Esophagus squamous epithelium (tissue), 5 donors: ENCODE measurements at places on chromosomes 7 and 10. TPM values are rescaled to one million over a fixed set of nuclear protein-coding genes. Genes with fewer than 3 reads are reported as not detected.

GRCh38 chr7:129591868-129592267 is 19.7 kb upstream of the NRF1 start:
- no peaks in the 10 kb centered on the region for H3K4me1 ChIP-seq
- no peak overlapping the region for H3K4me3 ChIP-seq
- no peak overlapping the region for H3K27ac ChIP-seq
- no peak for DNase-seq

GRCh38 chr7:30028216-30028748 is at the start of gene PLEKHA8:
Gene PLEKHA8, plus strand, starts transcription at chr7:30028412. Its CDS starts 351 bp downstream, at chr7:30028763.
- H3K4me1 ChIP-seq = peaks cover 25% of the 10 kb centered on the region
- peak within 1 kb of the TSS; percentile 92 for H3K27ac ChIP-seq
- H3K27me3 ChIP-seq = no peaks in the 10 kb centered on the region
- DNase-seq = peak; percentile 55
- H3K36me3 ChIP-seq = no peaks in the 10 kb centered on the region

DNA sequence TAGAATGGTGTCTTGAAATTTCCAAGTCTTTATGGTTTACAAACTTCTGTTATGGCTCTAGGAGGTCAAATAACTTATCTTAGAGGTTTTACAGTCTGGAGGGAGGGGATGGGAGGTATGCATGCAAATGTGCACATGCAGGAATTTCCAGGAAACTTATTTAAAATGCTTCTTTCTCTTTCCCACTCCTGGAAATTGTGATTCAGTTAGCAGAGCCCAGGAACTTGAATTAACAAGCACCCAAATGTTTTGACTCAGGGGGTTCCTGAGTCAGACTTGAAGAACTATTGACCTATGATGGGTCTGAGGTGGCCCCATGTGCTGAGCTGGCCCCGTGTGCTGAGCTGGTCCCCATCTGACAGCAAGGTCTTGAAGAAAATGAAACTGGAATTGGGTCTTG is 669.4 kb downstream of the INHBA start:
- no peaks in the 10 kb centered on the region for H3K36me3 ChIP-seq
- no peaks in the 10 kb centered on the region for H3K27me3 ChIP-seq
- no peak overlapping the region for H3K27ac ChIP-seq
- DNase-seq = no peak
- no peak overlapping the region for H3K4me3 ChIP-seq
- no peaks in the 10 kb centered on the region for H3K4me1 ChIP-seq

- H3K27me3 ChIP-seq = no peaks in the 10 kb centered on the region
- DNase-seq = no peak
- no peak overlapping the region for H3K4me3 ChIP-seq
Observed at GRCh38 chr7:52955522-52955921, 79.9 kb upstream of the POM121L12 start.

DNA sequence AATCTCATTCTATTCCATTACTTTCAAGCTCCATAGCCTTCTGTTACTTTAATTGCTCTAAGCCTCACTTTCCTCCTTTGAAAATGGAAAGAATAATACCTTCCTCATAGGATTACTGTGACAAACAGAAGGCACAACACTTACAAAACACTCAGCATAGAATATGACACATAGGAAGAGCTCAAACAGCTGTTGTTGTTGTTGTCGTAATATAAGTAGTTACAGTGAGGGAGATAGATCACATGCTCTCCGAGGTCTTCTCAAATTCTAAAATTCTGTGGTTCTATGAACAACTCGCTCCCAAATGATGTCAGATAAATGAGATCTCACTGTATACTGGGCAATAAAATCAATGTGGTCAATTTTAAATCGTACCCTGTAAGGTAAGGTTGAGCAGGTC is 1049.3 kb upstream of the C7orf33 start:
- no peak overlapping the region for H3K27ac ChIP-seq
- H3K4me3 ChIP-seq = no peak overlapping the region
- H3K36me3 ChIP-seq = no peaks in the 10 kb centered on the region
- H3K27me3 ChIP-seq = no peaks in the 10 kb centered on the region
- DNase-seq = no peak

DNA sequence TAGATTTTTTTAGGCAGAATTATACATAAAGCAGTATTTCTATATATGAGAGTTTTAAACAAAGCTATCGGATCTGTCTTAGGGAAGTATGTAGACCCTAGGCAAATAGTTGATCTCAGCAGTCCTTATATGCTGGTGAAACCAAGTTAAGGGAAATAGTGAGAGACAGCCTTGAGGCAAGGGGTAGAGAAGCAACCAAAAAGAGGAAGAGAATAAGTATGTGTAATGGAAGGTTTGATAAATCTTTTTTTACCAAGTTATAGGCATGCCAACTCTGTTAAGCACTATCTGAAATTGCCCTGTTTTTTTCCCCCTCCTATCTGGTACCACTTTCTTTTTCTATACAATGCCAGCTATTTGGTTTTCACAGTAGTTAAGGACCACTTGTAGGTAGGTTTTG is 19.9 kb downstream of the SPAG6 start:
- no peak overlapping the region for H3K27ac ChIP-seq
- no peaks in the 10 kb centered on the region for H3K27me3 ChIP-seq
- no peak for DNase-seq
- no peaks in the 10 kb centered on the region for H3K4me1 ChIP-seq
- no peaks in the 10 kb centered on the region for H3K36me3 ChIP-seq

- no peaks in the 10 kb centered on the region for H3K27me3 ChIP-seq
- no peak overlapping the region for H3K4me3 ChIP-seq
- H3K36me3 ChIP-seq = no peaks in the 10 kb centered on the region
- no peak overlapping the region for H3K27ac ChIP-seq
Observed at GRCh38 chr10:90245623-90246022, 544.2 kb downstream of the KIF20B start.

GRCh38 chr10:88071879-88072278 is 208.5 kb downstream of the PTEN start:
- no peaks in the 10 kb centered on the region for H3K36me3 ChIP-seq
- no peaks in the 10 kb centered on the region for H3K27me3 ChIP-seq
- DNase-seq = no peak
- H3K4me1 ChIP-seq = no peaks in the 10 kb centered on the region
- H3K4me3 ChIP-seq = no peak overlapping the region
- H3K27ac ChIP-seq = no peak overlapping the region

GRCh38 chr10:132420981-132421846 is 24.2 kb downstream of the PWWP2B start:
- H3K4me1 ChIP-seq = peaks cover 63% of the 10 kb centered on the region
- peaks cover 13% of the 10 kb centered on the region for H3K36me3 ChIP-seq
- peak overlapping the region; percentile 46 for H3K4me3 ChIP-seq
- no peak for DNase-seq
- peak overlapping the region; percentile 90 for H3K27ac ChIP-seq

DNA sequence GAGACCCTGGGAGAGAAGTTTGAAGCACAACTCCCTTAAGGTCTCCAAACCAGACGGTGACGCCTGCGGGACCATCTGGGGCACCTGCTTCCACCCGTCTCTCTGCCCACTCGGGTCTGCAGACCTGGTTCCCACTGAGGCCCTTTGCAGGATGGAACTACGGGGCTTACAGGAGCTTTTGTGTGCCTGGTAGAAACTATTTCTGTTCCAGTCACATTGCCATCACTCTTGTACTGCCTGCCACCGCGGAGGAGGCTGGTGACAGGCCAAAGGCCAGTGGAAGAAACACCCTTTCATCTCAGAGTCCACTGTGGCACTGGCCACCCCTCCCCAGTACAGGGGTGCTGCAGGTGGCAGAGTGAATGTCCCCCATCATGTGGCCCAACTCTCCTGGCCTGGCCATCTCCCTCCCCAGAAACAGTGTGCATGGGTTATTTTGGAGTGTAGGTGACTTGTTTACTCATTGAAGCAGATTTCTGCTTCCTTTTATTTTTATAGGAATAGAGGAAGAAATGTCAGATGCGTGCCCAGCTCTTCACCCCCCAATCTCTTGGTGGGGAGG is 10.8 kb downstream of the SERPINE1 start:
- peaks cover 14% of the 10 kb centered on the region for H3K4me1 ChIP-seq
- H3K27ac ChIP-seq = peak overlapping the region; percentile 35
- H3K27me3 ChIP-seq = no peaks in the 10 kb centered on the region

DNA sequence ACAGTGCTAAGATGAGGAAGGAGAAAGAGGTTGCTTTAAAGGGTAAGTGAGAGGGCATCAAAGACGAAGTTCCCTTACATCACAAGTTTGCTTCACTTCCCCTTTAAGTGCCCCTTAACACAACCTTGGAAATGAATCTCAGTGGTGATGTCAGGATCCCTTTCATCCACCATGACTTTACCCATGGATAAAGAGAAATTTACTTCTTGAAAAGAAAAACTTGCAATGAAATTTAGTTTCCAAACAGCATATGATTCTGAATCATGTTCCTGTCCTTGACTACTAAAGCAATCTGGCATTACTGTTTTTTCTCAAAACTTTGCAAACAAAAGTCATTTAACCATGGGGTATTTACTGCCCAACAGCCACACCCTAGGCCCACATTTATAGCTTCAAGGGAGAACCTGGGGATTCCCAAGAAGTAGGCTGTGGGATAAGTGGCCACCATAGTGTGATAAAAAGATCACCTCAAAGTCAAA is 135.9 kb downstream of the ITGB8 start:
- H3K27me3 ChIP-seq = no peaks in the 10 kb centered on the region
- no peaks in the 10 kb centered on the region for H3K4me1 ChIP-seq
- no peak overlapping the region for H3K27ac ChIP-seq

DNA sequence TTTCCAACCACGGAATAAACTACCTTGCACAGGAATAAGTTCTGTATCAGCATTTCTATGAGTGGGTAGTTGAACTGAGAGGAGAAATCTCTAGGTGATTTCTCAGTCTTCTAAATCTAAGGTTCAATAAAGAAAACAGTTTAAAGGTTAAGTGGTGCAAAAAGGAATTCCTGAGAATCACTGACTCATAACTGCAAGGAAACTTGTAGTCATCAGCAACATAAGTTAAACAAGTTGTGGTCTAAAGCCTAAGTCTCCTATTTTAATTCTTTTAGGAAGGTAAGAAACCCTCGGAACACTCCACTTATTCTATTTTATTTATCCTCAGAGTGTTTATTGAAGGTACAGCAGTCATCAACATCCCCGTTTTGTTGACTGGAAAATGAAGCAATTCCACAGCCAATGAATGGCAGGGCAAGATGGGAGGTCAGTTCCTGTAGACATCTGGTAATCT is 92.4 kb upstream of the PIK3CG start:
- H3K27me3 ChIP-seq = no peaks in the 10 kb centered on the region
- H3K27ac ChIP-seq = no peak overlapping the region
- no peaks in the 10 kb centered on the region for H3K36me3 ChIP-seq
- no peaks in the 10 kb centered on the region for H3K4me1 ChIP-seq
- no peak for DNase-seq
- H3K4me3 ChIP-seq = no peak overlapping the region

DNA sequence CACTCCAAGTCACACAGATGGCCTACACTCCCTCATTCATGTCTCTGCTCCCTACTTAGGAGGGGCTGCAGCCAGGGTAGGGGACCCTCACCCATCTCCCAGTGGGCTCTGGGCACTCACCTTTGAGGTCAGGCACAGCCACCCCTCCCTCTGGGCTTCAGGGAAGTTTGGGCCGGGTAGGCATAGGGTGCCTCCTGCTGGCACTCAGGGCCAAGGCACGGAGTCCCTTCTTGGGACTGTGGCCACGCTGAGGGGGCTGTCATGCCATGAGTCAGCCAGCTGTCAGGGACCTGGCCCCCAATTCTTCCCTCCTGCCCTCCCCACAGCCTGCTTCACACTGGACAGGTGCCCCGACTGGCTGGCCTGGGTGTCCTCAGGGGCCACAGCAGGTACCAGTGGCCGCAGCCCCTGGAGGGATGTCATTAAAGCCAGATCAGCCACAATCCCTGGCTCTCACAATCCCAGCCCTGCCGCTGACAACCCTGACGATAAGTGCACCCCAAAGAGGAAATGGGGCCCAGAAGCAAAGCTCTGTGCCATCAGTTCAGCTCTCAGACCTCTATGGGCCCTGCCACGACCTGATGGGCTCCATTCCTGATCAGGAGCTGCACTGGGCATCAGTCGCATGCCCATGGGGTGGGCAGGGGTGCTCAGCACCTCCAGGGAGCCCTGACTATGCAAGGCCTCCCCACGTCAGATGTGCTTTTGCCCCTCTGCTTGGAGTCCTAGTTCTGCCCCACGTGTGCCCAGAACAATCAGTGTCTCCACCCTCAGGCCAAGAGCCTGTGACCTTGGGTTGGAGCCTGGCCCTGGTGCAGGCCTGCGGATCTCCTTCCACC is 34.1 kb upstream of the RET start:
- DNase-seq = no peak
- H3K27me3 ChIP-seq = no peaks in the 10 kb centered on the region
- no peak overlapping the region for H3K4me3 ChIP-seq
- no peaks in the 10 kb centered on the region for H3K36me3 ChIP-seq
- H3K4me1 ChIP-seq = no peaks in the 10 kb centered on the region

- peak overlapping the region; percentile 47 for H3K27ac ChIP-seq
- no peaks in the 10 kb centered on the region for H3K27me3 ChIP-seq
- no peaks in the 10 kb centered on the region for H3K36me3 ChIP-seq
Observed at GRCh38 chr7:2814946-2815874, 28.9 kb downstream of the GNA12 start.

- DNase-seq = no peak
- H3K4me3 ChIP-seq = no peak overlapping the region
- H3K27me3 ChIP-seq = no peaks in the 10 kb centered on the region
- no peaks in the 10 kb centered on the region for H3K4me1 ChIP-seq
Observed at GRCh38 chr7:15488401-15488800, 73.4 kb downstream of the AGMO start.

DNA sequence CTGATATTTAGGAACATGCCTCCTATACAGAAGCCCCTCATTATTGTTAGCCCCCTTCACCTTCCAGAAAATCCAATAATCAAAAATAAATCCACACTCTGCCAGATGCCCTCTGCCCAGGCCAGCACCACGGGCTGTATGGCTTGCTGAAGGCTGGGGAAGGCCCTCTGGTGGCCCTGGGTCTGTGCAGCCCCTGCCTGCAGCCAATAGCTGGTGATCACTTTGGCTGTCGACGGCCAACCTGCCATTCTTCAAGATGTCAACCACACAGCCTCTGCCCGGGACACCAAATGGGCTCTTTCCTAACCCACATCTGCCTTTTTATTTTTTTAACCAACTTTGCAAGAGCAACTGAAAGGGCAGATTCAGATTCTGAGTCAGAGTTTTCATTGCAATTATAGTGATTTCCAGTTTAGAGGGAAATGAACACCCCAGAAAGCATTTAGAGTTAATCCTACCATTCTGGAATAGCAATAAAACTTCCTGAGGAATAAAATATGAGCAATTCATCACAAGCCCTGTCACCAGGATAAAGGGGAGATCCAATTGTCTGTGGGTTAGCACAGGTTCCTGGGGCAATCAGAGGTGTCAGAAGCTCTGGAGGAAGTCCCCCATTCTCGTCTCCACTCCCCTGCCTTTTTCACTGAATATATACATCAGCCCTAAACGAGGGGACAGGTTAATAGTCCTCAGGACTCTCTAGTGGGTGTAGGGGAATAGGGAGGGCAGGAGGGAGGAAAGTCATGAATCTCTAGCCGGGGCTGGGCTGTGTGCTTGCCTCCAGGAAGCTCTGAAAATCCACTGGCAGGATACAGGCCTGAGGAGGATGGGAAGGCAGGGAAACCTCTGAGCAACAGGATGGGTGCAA is 211.3 kb downstream of the GRID1 start:
- H3K27ac ChIP-seq = no peak overlapping the region
- no peaks in the 10 kb centered on the region for H3K27me3 ChIP-seq
- DNase-seq = no peak
- no peak overlapping the region for H3K4me3 ChIP-seq

The TM9SF3 gene
- total RNA-seq = 71.5 TPM

The LRRN3 gene
- 1.7 TPM for total RNA-seq

The TMUB1 gene
- 30.1 TPM for total RNA-seq

The ACADSB gene
- 8.9 TPM for total RNA-seq

The CREB5 gene
- 2.9 TPM for total RNA-seq

The STEAP1B gene
- 0.29 TPM for total RNA-seq

The TBX20 gene
- total RNA-seq = not detected

The ENTPD1 gene
- 10.3 TPM for total RNA-seq

The MYL7 gene
- total RNA-seq = not detected
